Stimulated activated CD4-positive, alpha-beta T cell treated with anti-CD3 and anti-CD28 coated beads, Interleukin-4, amount 100 ng/mL, for 24 hours (primary cell): ENCODE measurements at places on chromosomes 2 and 18.

DNA sequence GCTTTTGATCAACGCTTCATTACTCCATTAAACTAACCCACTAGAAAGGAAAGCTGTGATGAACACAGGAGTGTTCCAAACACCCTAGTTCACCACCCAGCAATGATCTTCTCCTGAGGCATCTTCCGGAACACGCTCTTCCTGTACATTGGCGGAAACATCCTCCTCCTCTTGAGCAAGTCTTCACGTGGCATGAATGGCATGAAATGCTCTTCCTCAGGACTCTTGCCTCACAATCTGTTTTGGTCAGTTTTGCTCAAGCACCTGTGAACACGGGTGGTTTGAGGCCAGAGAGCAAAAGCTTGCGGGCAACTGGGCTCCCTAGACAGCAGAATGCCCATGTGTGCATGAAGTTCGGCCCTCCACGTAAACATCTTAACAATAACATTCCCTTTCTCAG, 734.2 kb upstream of the SALL3 start:
- DNase-seq, result no peak

GRCh38 chr18:5455674-5456073, 88.1 kb downstream of the EPB41L3 start:
- no peak for DNase-seq

- DNase-seq, result no peak
Observed at GRCh38 chr2:147715807-147716206, 129.0 kb upstream of the ACVR2A start.

DNA sequence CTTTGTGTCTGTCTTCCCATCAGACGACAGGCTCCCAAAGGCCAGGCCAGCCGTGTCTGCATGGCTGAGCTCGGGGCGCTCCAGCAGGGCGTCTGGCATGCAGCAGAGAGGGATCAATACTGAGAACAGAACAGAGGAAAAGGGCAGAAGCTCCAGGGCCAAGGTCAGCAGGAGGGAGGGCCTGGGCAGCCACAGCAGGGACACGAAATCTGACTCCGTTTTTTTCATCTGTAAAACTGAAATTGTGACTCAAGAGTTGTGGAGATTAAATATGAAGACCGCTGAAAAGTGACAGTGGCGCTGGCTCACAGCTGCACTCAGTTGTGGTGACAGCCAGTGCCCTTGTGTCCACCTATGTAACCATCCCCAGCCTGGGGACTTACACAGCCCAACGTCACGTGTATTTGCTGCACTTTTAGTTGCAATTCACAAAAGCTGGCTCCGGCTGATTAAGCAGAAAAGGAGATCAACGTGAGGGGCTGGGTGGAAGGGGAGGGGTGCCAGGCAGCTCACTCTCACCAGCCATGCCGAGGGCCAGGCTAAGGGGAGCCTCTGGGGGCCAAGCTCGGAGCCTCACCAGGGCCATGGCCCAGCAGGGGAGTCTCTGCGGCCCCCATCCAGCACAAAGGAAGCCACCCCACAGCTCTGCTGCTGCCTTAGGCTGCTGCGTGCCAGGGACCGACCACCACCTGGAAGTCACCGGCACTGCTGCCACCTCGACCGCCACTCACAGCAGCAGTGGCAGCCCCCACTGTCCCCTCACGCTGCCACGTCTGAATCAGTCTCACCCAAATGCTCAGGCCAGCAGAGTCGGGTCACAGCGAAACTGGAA, 74.7 kb downstream of the EIPR1 start:
- DNase-seq, result no peak

DNA sequence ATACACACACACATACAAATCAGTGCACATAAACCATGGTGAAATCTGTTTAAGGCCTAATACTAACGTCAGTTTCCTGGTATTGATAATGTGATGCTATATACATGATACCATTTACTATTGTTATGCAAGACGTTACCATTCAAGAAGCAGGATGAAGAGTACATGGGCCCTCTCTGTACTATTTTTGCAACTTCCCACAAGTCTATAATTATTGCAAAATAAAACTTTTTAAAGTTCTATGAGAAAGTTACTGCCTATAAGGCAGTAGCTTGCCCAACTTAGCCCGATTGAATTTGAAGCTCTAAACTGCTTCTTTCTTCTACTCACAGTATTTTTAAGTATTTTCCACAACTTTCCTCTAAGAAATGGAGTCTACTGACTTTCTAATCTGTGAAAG, 74.0 kb downstream of the BCL2 start:
- no peak for DNase-seq

DNA sequence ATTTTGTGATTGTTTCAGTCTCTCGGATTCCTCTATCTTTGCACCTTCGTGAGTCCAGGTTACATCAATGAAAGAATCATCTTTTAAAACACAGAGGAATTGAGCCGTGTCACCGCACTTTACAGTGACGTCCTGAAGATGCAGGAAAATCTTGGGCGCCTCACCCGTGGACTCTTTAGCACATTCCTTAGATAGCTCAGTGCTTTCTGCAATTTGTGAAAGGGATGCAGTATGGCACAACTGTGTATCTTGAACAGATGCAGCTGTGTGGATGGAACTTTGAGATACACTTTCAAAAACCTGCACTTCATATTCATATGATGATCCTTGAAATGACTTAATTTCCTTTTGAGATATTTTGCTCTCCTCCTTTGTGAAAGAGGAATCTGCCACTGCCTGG, 50.9 kb downstream of the TTN start:
- DNase-seq, result no peak

GRCh38 chr18:40493316-40493715, 1461.7 kb upstream of the PIK3C3 start:
- no peak for DNase-seq

DNA sequence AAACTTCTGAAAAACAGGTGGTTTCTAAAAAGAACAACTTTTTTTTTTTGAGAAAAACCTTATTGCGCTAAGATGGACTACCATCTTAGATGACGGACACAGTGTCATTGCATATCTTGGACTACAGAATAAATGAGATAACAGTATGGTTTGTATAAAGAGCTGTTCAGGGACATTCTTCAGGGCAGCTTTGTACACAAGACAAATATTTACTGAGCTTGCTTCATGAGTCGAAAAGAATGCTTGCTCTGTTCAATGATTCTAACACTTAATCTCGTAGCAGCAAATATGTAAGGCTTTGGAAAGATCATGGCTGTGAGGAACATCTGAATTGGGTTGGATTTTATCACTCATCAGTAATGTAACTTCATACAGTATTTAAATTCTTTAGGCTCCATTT, 282.5 kb upstream of the CWC22 start:
- no peak for DNase-seq

- DNase-seq, result peak; percentile 11
Observed at GRCh38 chr18:32271672-32272208, 81.9 kb downstream of the MEP1B start.
